ENCODE measurements at places on chromosomes 5 and 9.

DNA sequence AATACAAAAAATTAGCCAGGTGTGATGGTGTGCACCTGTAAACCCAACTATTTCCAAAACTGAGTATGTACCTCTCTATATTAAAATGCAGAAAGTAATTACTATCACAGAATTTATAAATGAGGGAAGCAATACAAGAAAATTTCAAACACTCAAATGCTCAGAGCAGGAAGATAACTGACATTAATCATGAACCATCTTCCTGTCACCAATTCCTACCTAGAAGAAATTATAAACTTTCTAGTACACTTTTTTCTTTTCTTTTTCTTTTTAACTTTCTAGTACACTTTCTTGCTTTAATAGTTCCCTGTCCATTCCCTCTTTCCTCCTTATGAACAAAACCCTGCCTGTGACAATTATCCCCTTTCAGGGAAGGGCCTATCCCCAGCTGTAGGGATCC is 106.8 kb downstream of the MED27 start:
- H3K27ac ChIP-seq = no peak overlapping the region
- peaks cover 4% of the 10 kb centered on the region for H3K36me3 ChIP-seq
- no peaks in the 10 kb centered on the region for H3K27me3 ChIP-seq
- H3K4me3 ChIP-seq = no peak overlapping the region
- H3K4me1 ChIP-seq = peaks cover 3% of the 10 kb centered on the region

DNA sequence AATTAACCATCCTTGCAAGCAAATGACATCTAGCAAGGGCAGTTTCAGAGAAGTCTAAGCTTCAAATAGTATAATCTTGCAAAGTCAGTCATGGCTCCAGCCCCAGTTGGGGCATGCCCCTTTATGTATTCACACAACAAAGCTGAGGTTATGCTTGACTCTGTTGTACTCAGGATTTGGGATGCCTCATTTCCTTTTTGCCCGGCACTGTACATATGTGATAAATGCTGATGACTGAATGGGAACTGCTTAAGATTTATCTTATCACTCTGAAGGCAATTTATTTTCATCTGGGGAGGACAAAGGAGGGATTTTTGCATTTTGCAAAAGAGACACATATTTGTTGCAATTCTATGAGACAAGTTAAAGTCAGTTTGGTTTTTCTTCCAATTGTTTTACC is 219.2 kb downstream of the TRPM3 start:
- no peaks in the 10 kb centered on the region for H3K36me3 ChIP-seq
- no peak overlapping the region for H3K27ac ChIP-seq
- no peak for DNase-seq
- H3K4me3 ChIP-seq = no peak overlapping the region
- H3K4me1 ChIP-seq = no peaks in the 10 kb centered on the region
- no peaks in the 10 kb centered on the region for H3K27me3 ChIP-seq

DNA sequence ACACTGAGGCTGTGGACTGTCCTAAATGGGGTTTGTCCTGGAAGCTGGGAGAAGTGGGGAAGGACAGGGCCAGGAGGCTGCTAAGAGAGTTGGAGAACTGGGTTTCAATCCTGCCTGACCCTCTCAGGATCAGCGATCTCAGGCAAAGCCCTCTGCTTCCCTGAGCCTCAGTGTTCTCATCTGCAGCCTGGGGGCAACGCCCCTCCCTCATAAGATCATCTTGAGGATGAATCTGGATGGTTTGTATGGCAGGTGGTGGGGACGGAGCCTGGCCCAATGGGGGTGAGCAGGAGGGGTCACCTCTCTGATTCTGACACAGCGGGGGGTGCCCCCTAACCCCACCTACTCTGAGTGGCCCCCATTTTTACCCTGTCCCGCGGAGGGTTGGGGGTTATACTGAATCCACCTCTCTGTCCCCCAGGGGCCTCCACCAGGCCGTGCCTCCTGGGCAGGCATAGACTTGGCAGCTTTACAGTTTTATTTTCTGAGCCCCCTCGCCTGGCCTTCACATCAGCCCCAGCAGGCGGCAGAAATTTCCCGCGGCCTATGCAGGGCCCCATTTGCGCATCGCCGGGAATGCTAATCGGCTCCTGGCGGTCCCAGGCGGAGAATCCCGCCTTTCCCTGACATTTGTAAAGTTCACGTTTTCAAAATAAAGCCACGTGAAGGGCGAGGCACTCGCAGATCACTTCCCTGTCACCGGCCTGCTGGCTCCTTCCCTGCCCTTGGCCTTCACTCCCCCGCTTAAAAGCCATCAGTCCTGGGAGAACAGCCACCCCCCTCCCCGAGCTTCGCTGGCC is 17.8 kb upstream of the LAMC3 start:
- H3K36me3 ChIP-seq = no peaks in the 10 kb centered on the region
- peaks cover 3% of the 10 kb centered on the region for H3K27me3 ChIP-seq
- H3K4me3 ChIP-seq = no peak overlapping the region
- no peak for DNase-seq

GRCh38 chr5:143454936-143455516 is 51.5 kb upstream of the NR3C1 start:
- no peak for DNase-seq
- no peaks in the 10 kb centered on the region for H3K27me3 ChIP-seq
- H3K4me1 ChIP-seq = no peaks in the 10 kb centered on the region
- H3K4me3 ChIP-seq = no peak overlapping the region

- H3K36me3 ChIP-seq = no peaks in the 10 kb centered on the region
- H3K27me3 ChIP-seq = no peaks in the 10 kb centered on the region
- no peaks in the 10 kb centered on the region for H3K4me1 ChIP-seq
Measured at GRCh38 chr5:83149671-83150070, 72.3 kb downstream of the XRCC4 start.

DNA sequence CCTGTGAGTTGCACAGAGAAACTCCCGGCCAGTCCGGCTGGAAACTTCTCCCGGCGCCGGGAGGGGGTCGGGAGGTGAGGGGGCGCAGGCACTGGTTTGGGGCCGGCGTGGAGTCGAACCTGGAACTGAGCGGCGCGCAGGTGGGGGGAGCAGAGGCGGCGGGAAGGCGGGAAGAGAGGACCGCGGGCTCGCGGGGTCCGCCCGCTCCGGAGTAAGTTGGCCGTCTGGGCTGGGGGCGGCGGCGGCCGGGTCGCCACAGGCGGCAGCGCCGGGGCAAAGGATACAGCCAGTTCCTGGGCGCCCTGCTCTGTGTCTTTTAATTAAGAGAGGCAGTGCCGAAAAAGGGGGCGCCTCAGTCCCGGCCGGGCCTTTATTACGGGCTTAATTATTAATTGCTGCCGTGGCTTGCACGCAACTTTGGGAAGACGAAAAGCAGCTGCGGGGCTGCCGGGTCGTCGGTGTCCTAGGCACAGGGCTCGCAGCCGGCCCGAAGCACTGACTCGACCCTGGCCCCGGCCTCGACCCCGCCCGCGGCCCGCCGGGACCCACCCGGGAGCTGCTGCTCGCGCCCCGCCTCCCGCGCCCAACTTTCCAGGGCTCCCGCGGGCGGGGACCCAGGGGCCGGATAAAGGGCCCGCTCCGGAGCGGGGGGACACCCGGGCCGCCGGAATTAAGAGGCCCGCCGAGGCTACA is 1.1 kb downstream of the NTNG2 start:
- DNase-seq = no peak
- H3K27ac ChIP-seq = no peak overlapping the region

DNA sequence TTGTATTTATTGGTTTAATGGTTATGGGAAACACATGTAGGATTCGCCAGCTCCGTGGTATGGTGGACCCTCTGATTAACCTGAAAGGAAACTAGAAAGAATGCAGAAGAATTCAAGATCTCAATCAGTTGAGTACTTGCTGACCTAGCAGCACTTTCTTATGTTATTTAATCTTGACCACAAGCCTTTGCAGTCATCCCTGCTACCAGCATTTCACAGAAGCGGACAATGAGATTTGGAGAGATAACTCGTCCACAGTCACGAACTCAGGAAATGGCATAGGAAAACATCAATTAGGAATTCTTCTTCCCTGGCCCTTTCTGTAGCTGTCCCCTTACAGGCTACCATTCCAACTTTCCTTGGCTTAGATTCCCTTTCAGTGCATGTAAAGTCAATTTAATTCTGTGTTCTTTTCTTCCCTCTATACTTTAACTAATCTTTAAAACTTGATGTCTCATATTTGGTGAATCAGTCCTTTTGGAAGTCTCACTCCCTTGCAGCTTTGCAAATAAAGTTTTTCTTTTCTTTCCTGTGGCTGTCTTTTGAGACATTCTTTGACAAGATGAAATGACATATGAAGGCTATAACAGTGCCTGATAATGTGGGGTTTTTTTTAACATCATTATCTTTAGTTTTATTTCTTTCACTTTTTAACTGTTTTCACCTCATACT is 1.3 kb upstream of the SLC44A1 start:
- no peak overlapping the region for H3K27ac ChIP-seq
- no peaks in the 10 kb centered on the region for H3K36me3 ChIP-seq
- H3K27me3 ChIP-seq = peaks cover 12% of the 10 kb centered on the region

DNA sequence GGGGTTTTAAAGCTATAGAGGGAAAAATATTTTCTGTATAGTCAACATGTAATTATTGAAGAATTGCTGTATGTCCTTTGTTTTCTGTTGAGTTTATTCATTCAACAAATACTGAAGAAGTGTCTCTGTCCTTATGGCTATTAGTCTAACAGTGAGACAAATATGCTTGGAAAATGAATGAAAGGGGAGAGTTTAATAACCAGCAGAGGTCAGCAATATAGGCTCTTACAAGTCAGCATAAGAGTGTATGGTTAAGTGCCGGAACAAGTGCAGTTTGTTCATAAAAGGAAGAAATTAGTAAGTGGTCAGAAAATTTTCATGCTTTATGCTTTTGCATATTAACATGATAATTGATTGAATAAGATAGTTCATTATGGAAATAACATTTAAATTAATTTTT is 3.6 kb downstream of the SCAMP1 start:
- H3K27me3 ChIP-seq = no peaks in the 10 kb centered on the region
- H3K27ac ChIP-seq = no peak overlapping the region
- H3K36me3 ChIP-seq = no peaks in the 10 kb centered on the region
- H3K4me3 ChIP-seq = no peak overlapping the region

GRCh38 chr5:109281136-109281690 is 128.6 kb downstream of the PJA2 start:
- DNase-seq = no peak
- H3K4me1 ChIP-seq = no peaks in the 10 kb centered on the region
- H3K27ac ChIP-seq = no peak overlapping the region
- H3K27me3 ChIP-seq = no peaks in the 10 kb centered on the region
- H3K4me3 ChIP-seq = no peak overlapping the region

- DNase-seq = no peak
- no peaks in the 10 kb centered on the region for H3K4me1 ChIP-seq
- no peak overlapping the region for H3K4me3 ChIP-seq
Measured at GRCh38 chr5:111954516-111955395, 197.8 kb upstream of the NREP start.

GRCh38 chr9:22240619-22241018 is 206.0 kb upstream of the DMRTA1 start:
- no peaks in the 10 kb centered on the region for H3K27me3 ChIP-seq
- DNase-seq = no peak
- no peak overlapping the region for H3K4me3 ChIP-seq
- no peaks in the 10 kb centered on the region for H3K36me3 ChIP-seq
- peak overlapping the region; percentile 17 for H3K27ac ChIP-seq

DNA sequence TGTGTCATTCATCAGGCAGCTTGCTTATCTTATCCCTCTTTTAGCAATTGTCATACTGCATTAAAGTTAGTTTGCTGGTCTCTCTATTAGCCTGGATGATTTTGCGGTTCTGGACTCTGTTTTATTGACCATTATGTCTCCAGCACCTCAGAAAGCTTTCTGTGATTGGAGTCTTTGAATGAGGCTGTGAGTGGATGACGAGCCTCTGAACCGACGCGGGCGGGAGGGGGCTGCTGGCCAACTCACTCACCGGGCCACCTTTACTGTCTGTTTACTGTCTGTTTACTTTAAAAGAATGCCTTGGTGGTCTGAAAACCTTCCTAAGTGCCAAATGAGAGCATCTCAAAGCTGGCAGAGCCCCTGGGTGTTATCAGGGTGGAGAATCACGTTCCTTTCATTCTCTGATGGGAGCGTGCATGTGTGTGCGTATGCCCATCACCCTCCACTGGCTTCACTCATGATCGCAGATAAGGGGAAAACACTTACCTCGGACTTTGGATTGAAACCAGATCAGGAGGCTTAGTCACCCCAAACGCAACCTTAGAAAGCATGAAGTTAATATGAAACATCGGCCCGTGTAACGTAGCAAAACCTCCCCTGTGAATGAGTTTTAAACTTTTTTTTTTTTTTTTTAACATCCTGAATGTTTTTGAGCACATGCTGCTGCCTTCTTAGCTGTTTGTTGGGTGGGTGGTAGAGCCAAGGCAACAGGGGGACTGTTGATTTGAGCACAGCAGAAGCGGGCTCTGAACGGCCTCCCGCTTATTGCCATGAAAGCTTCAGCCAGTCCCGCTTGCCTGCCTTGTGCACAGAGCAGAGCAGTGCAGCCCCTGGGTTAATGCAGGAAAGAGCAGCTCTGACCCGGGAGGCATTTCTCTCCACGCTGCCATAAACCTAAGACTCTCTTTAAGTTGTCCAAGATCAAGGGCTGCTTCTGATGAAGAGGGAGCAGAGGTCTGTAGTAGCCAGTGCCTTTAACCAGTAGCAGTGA is 173.6 kb downstream of the GADD45G start:
- H3K4me1 ChIP-seq = peaks cover 5% of the 10 kb centered on the region
- no peak overlapping the region for H3K4me3 ChIP-seq
- H3K27me3 ChIP-seq = peaks cover 1% of the 10 kb centered on the region
- no peak for DNase-seq

DNA sequence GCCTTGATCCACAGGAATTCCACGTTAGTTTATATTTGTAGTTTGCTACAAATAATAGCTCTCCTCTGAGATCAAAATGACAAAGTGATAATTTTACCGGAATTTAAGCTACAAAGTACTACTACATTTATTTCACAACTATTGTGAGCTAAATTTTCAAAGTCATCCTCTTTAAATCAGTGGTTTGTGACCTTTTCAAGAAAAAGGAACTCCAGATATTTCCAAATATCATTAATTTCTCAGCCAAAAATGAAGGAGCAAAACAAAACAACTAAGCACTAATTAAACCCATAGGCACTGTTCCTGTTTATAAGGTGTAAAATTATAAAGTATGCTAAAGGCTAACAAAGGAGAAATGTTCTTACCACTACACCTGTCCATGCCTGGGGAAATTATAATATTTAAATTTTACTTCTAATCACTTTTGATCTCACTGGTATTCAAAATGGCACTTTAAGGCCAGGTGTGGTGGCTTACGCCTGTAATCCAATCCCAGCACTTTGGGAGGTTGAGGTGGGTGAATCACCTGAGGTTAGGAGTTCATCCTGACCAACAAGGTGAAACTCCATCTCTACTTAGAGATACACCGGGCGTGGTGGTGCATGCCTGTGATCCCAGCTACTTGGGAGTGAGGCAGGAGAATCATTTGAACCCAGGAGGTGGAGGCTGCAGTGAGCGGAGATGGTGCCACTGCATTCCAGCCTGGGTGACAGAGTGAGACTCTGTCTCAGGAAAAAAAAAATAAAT is 77.5 kb downstream of the CEMIP2 start:
- H3K36me3 ChIP-seq = peaks cover 72% of the 10 kb centered on the region
- H3K27ac ChIP-seq = no peak overlapping the region
- H3K4me3 ChIP-seq = no peak overlapping the region
- peaks cover 34% of the 10 kb centered on the region for H3K4me1 ChIP-seq
- no peak for DNase-seq
- H3K27me3 ChIP-seq = no peaks in the 10 kb centered on the region

- H3K27me3 ChIP-seq = no peaks in the 10 kb centered on the region
- H3K4me3 ChIP-seq = no peak overlapping the region
- H3K4me1 ChIP-seq = no peaks in the 10 kb centered on the region
Measured at GRCh38 chr9:2681981-2682380, 35.3 kb upstream of the KCNV2 start.
